ENCODE measurements at places on chromosomes 5 and 9.
A peak's percentile ranks its signal among the peaks of the same experiment; 100 is the strongest.

DNA sequence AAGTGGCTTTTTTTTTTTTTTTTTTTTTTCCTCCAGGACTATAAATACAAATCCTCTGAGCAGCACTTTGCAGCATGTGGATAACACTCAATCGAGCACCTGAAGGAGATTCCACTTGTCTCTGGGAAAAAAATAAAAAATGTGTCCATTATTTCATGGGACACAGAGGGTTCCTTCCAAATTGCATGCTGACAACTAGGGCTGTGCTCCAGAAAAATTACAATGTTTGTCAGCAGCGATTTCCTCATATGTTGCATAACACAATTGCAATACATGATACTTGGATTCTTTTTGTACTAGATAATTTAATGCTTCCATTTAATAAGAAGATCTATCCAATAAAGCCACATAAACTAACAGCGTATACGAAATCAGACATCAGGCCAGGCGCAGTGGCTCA, 84.4 kb downstream of the CDH18 start:
- DNase-seq = no peak

DNA sequence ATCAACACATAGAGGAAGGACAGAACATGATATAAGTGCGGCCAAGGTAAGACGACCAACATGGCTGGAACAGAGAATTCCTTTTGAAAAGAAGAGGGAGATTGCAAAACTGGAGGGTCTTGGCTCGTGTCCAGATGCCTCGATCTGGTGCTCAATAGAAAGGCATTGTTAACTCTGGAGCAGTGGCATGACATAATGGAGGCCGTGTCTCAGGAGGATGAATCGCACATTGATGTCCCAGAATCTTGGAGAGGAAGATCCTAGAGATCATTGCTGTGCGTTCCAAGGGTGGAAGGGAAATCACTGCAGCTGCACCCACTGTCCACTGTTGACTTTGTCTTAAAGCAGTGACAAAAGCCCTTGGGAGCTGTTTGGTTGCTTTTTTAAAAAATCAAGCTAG, 30.9 kb downstream of the GRAMD2B start:
- no peak for DNase-seq

DNA sequence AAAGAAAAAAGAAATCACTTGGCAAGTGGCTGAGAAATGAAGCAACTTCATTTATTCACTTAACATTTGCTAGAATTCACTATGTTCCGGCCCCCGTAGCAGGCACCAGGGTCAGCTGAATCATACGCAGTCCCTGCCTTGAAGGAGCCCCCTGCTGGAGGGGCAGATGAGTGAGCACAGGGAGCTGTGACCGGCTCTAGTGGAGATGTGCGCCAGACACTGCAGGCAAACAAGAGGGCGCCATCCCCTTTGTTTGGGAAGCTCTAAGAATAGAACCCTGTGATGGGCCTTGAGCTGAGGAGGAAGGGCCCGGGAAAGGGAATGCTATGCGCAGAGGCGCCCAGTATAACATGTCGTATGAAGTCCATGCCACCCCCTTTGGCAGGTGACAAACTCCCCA, 20.2 kb upstream of the RPL26L1 start:
- no peak for DNase-seq

- no peak for DNase-seq
Measured at GRCh38 chr9:89793551-89793950, 188.7 kb downstream of the GADD45G start.

DNA sequence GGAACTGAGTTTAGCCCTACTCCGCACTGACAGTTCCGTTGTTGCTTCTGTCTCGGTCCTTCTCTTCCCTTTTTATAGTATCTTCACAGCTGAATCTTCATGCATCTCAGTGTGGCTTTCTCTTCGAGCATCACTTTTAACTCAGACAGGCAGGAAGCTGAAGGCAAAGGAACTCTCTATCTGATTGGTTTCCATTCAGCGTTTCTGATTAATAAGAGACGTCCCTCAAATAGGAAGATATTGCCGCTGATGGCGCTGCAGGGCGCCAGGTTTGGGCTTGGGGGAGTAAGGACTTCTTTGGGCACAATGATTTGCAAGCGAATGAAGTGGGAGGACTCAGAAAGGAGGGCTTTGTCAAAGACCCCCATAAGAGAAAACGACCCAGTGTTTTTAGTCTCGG, at the start of gene CDH9:
Gene CDH9 (minus strand): TSS at position 111 of the 400 bp plus-strand sequence. CDS start 50,253 bp downstream, outside the sequence.
- DNase-seq = no peak

- DNase-seq = no peak
Measured at GRCh38 chr9:22165144-22165543, 156.0 kb upstream of the CDKN2B start.

- DNase-seq = no peak
Measured at GRCh38 chr9:82882748-82883147, 180.2 kb downstream of the RASEF start.

GRCh38 chr9:92432350-92432749, 8.1 kb upstream of the OMD start:
- DNase-seq = no peak

DNA sequence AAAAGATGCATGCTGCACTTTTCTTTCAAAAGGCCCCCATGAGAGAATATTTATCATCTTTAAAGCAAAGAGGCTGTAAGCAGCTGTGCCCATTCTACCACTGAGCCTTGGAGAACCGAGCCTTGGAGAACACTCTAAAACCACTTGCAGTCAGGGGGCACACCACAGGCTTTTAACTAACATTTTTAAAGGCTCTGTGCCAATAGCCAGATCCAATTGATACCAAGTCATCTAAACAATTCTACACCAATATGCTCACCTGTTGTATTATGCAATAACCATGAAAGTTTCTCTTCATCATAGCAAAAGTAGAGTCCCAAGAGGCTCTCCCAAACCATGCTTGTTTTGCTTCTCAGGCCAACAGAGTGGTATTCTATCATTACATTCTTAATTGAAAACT, 1090.5 kb upstream of the SEMA6A start:
- DNase-seq = no peak

DNA sequence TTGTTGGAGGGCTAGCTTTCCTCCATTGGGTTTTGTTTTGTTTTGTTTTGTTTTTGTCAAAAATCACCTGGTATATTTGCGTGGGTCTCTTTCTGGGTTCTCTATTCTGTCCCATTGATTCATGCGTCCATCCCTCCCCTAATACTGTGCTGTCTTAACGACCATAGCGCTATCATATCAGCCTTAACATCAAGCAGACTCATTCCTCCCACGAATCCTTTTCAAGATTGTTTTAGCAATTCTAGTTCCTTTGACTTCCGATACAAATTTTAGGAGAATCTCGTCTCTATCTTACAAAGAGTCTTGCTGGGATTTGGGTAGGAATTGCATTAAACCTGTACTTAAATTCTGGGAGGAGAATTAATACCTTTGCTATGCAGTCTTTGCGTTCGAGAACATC, 31.1 kb upstream of the RNF130 start:
- DNase-seq = no peak

GRCh38 chr9:127519301-127520166, 68.2 kb downstream of the LRSAM1 start:
- DNase-seq = peak; percentile 94

DNA sequence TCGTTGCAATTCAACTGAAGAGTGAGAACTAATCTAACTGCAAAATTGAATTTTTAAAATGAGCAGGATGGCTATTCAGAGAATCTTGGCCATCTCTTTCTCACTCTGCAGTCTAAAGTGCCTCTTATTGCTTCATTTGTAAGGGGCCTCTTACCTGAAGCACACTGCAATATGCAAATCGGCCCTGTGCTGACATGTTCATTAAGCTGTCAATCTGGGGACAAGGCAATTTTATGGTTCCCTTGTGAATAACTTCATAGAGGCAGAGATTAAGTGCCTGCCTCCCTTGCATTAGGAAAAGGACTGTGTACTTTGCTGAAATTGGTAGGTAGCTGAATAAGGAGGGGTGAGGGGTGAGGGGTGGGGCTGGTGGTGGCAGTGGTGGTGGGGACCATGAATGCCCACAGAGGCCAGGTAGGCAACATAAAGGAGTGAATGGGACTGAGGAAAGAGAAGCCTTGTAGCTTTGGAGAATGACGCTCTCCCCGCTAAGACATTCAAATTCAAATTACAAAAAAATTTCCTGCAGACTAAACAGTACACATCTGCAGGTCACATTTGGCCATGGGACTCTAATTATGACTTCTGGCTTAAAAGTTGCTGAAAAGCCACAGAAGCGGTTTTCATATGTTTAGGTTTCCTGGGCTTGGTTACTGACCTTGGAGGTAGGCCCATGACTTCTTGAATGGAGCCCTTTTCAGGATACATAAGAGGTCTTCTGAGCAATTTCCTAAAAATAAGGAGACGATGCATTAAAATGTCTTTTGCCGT, 25.0 kb downstream of the TNFSF8 start:
- no peak for DNase-seq

DNA sequence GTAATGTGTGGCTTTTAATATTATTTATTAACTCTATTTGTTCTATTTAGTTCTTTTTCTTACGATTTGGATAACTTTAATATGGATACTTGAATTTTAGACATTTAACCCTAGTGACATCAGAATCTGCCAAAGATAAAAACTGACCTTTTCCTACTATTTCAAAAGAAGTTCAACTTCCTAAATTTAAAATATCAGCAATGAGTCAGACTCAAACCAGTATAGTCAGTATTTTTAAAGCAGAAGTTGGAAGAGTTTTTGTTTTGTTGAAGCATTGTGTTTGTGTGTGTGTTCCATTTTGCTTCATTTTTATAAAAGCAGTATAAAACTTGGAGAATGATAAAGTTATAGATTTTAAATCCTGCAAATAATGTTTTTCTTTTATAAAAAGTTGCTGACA, 251.8 kb upstream of the RASA1 start:
- DNase-seq = no peak

GRCh38 chr9:125524583-125525355, 182.2 kb downstream of the MAPKAP1 start:
- no peak for DNase-seq

- DNase-seq = no peak
Measured at GRCh38 chr5:134113902-134114875, at the start of gene TCF7. Gene TCF7 (plus strand): TSS chr5:134114681. CDS start chr5:134114907, 226 bp downstream.

- no peak for DNase-seq
Measured at GRCh38 chr9:136604823-136605525, 57.7 kb upstream of the EGFL7 start.

DNA sequence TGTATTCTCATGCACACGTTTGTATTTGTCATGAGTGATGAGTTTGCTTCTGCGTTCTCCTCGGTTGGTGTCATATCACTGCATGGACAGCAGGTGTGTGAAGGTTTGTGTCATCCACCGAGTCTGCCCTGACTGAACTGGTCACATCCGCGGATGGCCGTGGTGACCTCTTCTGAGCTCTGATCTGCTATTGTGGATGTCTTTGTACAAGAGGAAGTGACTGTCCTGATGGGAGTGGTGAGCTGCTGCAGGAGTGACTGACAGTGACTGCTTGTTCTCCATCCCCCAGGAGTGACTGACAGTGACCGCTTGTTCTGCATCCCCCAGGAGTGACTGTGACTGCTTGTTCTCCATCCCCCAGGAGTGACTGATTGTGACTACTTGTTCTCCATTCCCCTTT, 69.9 kb downstream of the EHMT1 start:
- no peak for DNase-seq

DNA sequence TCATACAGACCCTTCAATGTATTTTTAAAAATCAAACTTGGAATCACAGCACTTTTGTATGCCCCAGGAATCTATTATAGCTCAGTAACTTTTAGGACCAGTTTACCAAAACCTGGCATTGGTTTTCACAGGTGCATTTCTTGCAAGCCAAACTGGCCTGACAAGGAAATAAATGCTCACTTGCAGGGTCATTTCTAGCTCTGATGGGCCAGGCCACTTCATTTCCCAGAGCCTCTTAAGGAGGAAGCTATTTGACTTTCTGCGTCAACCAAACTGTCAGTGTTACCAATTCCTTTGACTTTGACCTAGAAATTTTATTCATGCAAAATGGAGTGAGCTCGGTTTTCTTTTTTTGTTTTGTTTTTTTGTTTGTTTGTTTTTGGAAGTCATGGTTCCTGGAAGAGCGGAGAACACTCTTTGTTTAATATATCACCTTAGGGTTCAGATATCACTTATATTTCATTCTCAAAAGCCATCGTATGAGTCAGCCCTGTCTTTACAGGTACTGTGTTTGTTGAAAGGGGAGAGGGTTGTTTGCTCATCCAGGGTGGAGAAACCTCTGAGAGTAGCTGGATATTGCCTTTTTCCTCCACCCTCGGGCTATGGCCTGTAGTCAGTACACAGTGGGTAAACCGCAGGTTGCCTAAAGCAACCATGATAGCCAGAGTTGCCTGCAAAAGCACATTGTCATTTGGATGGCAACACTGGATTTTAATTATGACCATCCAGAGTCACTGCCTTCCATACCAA, 58.9 kb downstream of the GNA14 start:
- DNase-seq = no peak

DNA sequence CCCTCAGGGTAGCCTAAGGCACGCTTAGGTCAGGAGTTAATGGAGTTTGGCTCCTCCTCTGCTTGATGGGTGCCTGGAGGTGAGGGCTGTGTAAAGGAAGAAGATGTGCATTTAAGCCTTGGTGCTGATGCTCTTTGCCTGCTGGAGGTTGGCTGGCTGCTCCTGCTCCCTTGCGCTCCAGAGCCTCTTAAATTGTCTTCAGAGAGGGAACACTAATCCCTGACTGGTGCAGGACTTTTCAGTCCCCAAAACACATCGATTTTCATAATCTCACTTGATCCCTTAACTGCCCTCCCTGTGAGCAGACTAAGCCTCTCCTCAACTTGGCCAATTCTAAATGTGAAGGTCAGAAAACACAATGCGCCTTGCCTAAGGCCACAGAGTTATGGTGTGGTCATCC, 16.2 kb upstream of the TCOF1 start:
- no peak for DNase-seq

- no peak for DNase-seq
Measured at GRCh38 chr5:126947146-126948010, 83.0 kb downstream of the MARCHF3 start.

- DNase-seq = no peak
Measured at GRCh38 chr9:112787978-112788377, 37.4 kb downstream of the SNX30 start.

DNA sequence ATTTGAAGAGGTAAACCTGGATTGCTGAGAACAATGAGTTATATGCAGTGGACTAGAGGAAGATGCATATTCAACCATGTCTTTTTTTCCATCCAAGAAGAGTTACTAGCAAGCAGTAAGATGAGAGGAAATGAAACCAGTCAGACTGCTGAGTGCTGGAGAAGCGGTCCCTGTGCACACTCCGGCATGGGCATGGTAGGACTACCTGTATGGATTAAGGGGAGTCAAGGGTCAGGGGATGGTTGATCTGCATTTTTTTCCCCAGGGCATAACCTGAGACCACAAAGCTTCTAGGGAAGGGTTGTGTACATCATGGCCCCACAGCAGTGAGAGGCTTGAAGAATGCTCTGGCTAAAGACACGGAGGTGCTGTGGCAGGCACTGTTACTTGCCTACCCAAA, 76.6 kb upstream of the ZNF169 start:
- DNase-seq = no peak

- DNase-seq = no peak
Measured at GRCh38 chr5:141490271-141490670, 1.4 kb downstream of the PCDHGC5 start.

GRCh38 chr9:116493183-116493860, 193.8 kb upstream of the TRIM32 start:
- no peak for DNase-seq

- no peak for DNase-seq
Measured at GRCh38 chr5:87452837-87453236, 40.1 kb upstream of the CCNH start.
